Endothelial cell (in vitro differentiated cells): ENCODE measurements at places on chromosomes 7 and 10. TPM values are rescaled to one million over a fixed set of nuclear protein-coding genes. Genes with fewer than 3 reads are reported as not detected.

DNA sequence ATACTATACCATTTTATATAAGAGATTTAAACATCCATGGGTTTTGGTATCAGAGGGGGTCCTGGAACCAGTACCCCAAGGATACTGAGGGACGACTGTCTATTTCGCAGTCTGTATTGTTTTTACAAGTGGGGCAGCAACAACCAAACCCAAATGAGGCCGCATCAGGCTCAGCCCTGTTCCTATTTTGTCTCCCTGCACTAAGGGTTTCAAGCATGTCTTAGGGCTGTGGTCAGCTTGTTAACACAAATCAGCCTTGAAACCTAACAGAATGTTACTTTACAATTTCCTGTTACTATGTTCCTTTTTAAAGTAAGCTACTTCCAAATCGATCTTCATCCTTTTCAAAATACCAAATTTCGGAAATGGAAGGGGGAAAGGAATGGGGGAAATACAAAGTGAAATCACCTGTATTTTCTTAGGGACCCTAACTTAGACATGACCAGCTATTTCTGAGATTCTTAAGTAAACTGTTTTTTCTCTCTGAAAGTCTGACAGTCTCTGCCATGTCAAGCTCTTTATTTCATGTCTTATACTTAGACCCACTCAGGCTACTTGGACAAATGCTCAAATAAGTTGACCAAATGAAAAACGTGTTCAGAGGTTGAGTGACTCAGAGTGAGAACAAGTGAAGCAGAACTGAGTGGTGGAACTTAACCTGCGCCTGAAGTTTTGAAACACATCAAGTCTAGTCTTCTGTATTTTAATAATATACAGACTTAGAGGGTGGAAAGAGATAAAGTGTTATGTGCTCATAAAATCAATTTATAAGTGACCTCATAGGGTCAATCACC is 75.8 kb downstream of the C1GALT1 start:
- no peak for DNase-seq

GRCh38 chr7:68014031-68014736 is 1017.6 kb downstream of the TYW1 start:
- DNase-seq: no peak

- no peak for DNase-seq
Observed at GRCh38 chr10:78179886-78180705, 146.4 kb downstream of the RPS24 start.

- no peak for DNase-seq
Observed at GRCh38 chr7:12731214-12731656, 43.8 kb downstream of the ARL4A start.

- no peak for DNase-seq
Observed at GRCh38 chr7:131071786-131072504, 255.7 kb upstream of the MKLN1 start.

The NUTM2A gene
- 2.6 TPM for total RNA-seq
